ENCODE measurements at places on chromosomes 6 and 20.

GRCh38 chr6:132023490-132023889 lies 72.3 kb upstream of the CCN2 start:
- no peak for DNase-seq

DNA sequence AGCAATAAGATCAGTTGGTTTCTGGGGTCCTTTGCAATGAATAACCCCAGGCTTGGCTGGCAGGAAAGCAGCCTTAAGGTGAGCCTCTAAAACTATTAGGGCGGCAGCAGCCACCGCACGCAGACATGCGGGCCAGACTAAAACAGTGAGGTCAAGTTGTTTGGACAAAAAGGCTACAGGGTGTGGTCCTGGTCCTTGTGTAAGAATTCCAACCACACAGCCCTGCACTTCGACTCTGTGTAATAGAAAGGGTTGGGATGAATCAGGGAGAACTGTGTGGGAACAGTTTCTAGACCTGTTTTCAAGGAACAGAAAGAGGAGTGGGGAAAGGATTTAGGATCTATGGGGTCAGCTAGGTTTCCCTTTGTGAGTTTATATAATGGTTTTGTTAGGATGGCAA lies 237.6 kb downstream of the SMOC2 start:
- DNase-seq: no peak

DNA sequence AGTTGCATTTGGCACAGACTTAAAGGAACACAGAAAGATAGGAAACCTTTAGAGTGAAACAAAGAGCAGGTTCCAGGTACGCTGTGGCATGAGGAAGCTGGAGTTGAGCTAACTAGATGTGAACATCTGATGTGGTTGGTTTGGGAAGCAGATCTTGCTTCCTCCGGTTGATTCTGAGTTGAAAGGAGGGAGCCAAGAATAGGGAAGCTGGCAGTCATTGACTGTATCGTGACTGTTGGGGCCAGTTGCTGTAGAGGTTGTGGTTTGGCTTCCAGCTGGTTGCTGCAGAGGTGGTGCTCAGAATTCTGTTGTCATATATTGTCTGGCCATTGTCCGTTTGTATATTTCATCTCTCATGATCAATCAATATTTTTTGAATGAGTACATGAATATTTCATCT lies 325.9 kb downstream of the PLCB1 start:
- DNase-seq: no peak

GRCh38 chr6:24240943-24241342 lies 114.9 kb downstream of the NRSN1 start:
- no peak for DNase-seq

DNA sequence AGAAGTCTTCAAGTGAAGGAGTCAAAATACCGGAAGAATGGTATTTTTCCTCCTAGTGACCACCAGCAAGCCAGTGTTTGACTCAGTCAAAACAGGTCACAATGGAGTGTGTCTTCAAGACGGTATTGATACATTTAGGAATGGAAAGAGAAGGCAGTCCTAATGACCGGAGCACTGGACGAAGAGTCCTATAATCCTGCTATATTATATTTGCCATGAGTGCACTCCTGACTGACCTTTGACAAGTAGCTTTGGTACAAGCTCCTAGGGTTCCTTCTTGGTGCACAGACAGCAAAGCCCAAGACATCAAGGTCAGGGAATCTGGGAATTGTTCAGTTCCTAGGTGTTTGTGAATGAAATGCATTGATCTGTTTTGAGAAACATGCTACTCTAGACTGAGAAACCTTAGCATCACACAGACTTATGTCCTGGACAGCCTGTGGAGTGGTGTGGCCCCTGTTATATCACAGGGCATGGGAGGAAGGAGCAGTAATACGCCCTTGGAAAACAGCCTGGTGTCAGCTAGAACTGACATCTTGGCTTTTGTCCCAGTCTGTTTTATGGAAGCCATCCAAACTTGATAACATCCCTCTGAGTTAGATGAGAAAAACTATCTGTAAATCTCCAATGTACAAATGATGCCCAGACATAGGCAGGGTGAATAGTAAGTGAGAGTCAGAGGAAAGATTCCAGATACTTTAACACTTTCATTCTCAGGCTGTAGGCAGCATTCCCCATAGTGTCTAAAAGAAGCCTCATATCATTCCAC lies 18.5 kb downstream of the NOX3 start:
- DNase-seq: no peak

DNA sequence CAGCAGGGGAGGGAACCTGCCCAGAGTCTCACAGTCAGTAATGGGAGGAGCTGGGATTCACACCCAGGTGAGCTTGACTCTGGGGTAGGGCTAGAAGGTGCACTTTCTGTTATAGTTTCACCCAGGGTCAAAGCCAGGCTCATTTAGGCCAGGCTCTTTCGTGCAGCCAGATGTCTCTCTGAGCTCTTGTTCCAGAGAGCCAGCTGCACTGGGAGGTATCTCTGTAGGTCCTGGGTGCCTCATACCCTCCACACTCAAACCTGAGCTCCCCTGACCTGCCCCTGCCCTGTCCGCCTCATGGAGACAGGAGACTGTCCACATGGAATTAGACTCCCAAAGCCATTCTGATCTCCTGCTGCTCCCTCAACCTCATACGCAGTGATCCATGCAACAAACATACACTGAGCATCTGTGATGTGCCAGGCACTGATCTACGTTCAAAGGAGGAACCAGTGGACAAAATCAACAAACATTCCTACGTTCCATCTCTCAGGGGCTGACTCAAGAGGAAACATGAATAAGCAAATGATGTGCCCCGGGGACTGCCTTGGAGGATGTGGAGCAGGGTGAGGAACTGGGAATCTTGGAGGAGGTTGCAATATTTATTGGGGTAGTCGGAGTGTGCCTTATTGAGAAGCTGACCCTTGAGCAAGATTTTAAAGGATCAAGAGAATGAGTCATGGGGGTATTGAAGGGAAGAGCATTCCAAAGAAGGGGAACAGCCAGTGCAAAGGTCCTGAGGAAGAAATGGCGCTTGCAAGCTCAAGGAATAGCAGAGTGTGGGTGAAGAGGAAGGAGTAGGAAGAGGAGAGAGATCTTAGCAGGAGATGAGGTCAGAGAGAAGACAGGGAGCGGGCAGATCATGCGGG lies 71.3 kb upstream of the TOX2 start:
- DNase-seq: no peak

- DNase-seq: no peak
Measured at GRCh38 chr6:19705606-19706005, 131.6 kb upstream of the ID4 start.

DNA sequence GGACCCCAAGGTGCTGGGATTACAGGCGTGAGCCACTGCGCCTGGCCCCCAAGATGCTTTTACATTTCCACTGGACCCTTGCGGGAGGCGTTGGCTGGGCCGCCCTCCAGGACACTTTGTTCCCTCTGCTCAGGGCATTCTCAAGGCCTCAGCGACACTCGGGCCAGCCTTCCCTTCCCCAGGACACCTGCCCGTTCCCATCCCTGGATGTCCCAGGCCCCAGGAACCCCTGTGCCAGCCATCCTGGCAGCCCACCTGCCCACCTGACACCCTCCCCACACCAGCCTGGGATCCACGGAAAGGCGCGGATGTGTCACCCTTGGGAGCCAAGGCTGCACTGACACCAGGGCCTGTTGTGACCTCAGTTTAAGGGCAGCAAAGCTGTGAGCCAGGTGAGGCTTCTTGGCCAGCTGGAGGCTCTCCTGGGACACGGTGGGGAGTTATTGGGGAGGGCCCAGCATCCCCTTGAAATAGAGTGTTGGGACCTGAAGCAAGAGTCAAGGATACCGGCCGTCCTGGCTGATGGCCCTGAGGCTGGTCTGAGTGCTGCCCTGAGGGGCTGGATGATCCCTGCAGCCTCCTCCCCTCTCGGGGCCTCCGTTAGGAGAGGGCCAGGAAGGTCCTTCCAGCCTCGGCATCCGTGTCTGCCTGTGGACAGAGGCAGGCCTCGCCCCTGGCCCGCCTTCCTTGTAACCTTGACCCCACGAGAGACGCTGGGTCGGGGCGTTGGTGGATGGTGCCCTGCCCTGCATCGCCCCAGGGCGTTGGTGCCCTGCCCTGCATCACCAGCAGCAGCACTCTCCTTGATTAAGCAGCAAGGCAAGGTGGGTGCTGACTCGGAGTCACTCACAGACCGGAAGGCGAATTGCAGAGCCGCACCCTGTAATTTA lies 84.2 kb upstream of the BHLHE23 start:
- no peak for DNase-seq

DNA sequence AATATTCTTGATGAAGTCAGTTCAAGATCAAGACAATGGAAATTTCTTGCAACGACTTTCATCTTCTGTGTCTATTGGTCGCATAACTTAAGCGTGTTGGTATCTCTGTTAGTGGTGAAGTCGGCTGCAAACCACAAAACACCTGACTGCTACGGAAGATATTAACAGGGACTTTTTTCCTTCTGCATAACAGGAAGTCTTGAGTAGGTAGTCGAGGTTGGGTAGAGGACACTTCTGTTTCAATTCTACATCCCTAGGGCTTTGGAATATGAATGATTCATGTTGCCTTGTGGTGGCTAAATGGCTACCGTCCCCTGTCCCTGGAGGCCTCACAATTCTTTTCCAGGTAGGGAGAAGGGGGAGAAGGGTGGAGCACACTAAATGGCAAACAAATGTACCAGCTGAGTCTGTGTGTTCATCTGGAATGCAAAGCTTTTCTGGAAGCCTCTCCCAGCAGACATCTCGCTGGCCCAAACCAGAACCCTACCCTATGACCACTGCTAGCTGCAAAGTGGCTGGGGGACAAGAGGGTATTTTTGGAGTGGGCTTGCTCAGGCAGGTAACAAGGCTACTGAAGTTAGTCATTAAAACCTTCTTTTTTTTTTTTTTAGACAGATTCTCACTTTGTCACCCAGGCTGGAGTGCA lies 34.6 kb upstream of the NKX2-2 start:
- DNase-seq: peak; percentile 59

DNA sequence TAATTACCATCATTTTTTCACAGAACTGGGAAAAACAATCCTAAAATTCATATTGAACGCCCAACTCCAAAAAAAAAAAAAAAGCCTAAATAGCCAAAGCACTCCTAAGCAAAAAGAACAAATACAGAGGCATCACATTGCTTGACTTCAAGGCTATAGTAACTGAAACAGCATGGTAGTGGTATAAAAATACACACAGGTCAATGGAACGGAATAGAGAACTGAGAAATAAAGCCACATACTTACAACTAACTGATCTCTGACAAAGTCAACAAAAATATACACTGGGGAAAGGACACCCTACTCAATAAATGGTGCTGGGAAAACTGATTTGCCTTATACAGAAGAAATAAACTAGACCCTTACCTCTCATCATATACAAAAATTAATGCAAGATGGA lies 89.6 kb downstream of the MRAP2 start:
- DNase-seq: no peak

DNA sequence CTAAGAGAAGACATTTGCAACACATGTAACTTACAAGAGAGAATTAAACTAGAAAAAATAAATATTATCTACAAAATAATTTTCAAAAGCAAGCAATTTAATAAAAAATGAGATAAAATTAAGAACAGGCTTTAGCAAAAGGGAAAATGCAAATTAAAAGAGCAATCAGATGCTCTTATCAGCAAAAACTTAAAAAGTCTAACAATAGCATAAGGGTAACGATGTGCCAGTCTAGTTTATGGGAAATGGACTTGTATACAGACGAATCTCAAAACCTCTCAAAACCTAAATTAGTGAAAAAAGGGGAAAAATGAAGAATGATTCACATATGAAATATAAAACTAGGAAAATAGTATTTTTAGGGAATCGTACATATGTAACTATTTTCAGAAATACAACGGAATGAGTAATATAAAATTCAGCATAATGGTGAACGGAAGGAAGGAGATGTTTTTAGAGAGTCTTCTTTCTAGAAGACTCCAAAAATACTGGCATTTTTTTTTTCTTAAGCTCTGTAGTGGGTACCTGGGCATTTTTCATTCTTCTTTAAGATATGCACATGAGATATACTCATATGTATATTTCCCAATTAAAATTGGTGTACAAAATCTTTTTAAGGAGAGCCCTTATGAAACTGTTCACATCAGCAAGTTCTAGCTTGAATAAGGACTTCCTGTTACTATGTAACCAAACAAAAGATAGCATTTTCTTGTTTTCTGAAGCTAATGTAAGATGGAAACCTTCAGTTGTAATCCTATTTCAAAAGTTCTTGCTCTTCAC lies 927 bp upstream of the MANEA start:
- no peak for DNase-seq

DNA sequence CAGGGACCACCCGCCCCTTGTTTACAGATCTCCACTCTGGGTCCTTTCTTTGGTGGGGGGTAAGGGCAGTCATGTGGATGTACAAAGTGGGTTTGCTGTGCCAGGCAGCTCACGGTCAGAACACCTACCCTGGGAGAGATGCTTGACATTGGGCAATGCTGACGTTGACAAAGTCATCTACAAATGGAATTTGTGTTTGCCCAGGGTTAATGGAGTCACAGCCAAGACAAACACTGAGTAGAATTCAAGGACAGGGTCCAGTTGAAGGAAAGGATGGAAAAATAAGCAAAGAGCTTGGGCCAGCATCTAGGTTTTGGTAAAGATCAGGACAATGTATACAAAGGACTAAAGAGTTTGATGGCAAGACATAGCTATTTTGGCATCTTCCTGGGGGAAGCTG lies 54.7 kb downstream of the MOCS1 start:
- no peak for DNase-seq

GRCh38 chr6:168709991-168710390 lies 269.0 kb downstream of the SMOC2 start:
- DNase-seq: no peak

- DNase-seq: no peak
Measured at GRCh38 chr20:37494796-37495195, 26.3 kb upstream of the NNAT start.

DNA sequence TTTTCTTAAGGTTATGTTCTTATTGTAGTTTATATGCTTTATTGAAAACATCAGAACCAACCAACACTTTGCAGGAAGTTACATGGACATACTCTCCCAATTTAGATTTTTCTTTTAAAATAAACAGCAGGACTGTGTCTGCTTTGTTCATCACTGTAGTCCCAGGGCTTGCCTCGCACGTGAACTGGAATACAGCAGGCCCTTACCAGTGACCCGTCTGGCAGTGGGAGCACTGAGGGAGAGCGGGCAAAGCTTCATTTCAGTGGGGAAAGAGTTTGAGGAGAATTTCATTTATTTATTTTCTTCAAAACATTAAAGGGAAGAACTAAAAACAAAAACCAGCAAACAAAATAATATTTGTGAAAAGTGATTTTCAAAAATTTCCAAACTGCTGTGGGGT lies 230.8 kb downstream of the PAX1 start:
- DNase-seq: no peak

- no peak for DNase-seq
Measured at GRCh38 chr20:50346374-50347283, 156.0 kb downstream of the CEBPB start.

- no peak for DNase-seq
Measured at GRCh38 chr20:38165966-38166702, 1.1 kb upstream of the TGM2 start.

DNA sequence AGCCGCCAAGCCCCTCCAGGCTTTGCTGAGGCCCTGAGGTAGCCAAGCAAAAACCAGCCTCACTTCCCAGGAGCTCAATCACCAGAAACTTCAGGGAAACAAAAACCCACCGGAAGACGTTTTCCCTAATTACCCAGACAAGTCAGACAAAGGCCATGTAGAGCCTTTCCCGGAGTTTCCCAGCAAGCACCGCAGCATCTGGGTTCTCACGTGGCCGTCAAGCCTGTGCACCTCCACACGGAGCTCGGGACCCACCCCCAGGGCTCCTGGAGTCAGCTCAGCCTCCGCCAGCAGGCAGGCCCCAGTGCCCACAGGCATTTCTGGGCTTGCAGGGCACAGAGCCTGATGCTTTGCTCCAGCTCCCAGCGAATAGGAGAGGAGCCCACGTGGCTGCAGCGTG lies 10.1 kb upstream of the MRGBP start:
- no peak for DNase-seq
